Epithelial cell of umbilical artery (primary cell): ENCODE measurements at places on chromosomes 1 and 21. TPM values are rescaled to one million over a fixed set of nuclear protein-coding genes. Genes with fewer than 3 reads are reported as not detected.

ACP6 gene
- 4.3 and 5.8 TPM in 2 replicates for total RNA-seq

IQGAP3 gene
- 16.6 and 17.2 TPM in 2 replicates for total RNA-seq

CADM3 gene
- 12.3 and 15.8 TPM in 2 replicates for total RNA-seq

DDR2 gene
- total RNA-seq = 6.8 and 16.7 TPM in 2 replicates

IL12RB2 gene
- total RNA-seq = not detected in 2 replicates
